ENCODE measurements at places on chromosomes 3 and 15. TPM values are rescaled to one million over a fixed set of nuclear protein-coding genes. Genes with fewer than 3 reads are reported as not detected.

DNA sequence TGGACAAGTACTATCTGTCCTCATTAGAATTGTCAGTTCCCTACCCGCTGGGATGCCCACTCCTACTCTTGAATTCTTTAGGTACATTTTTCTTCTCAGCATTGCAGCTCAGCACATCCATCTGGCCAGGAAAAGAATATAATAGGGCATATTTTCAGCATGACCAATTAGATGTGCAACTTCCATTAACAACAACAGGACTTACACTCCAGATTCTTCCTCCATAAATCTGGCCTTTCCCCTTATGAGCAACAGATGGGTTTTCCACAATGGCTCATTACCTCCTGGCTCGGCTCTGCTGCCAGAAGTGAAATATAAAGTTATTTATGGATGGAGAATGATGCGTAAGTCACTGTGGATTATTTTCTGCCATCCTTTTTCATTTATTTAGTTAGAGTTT lies 443.8 kb upstream of the TGFBR2 start:
- DNase-seq: no peak

DNA sequence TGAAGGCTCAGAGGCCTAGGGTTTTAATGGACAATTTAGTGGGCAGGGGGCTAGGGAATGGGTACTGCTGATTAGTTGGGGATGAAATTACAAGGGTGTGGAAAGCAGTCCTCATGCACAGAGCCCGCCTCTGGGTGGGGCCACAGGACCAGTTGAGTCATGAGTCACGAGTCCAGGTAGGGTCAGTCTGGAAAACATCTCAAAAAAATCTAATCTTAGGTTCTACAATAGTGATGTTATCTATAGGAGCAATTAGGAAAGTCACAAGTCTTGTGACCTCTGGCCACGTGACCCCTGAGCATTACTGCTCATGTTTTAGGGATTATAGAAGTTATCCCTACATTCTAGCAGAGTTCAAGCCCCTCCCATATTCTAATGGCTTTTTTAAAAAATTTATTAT lies 18.6 kb upstream of the IREB2 start:
- no peak for DNase-seq

GRCh38 chr3:158532099-158532734 lies 38.8 kb upstream of the MLF1 start:
- DNase-seq: no peak

LPP gene
- 114 TPM for total RNA-seq

GRCh38 chr15:34297059-34297458 lies 40.5 kb downstream of the SLC12A6 start:
- no peak for DNase-seq

GRCh38 chr15:96366526-96366877 lies 36.0 kb downstream of the NR2F2 start:
- no peak for DNase-seq

DNA sequence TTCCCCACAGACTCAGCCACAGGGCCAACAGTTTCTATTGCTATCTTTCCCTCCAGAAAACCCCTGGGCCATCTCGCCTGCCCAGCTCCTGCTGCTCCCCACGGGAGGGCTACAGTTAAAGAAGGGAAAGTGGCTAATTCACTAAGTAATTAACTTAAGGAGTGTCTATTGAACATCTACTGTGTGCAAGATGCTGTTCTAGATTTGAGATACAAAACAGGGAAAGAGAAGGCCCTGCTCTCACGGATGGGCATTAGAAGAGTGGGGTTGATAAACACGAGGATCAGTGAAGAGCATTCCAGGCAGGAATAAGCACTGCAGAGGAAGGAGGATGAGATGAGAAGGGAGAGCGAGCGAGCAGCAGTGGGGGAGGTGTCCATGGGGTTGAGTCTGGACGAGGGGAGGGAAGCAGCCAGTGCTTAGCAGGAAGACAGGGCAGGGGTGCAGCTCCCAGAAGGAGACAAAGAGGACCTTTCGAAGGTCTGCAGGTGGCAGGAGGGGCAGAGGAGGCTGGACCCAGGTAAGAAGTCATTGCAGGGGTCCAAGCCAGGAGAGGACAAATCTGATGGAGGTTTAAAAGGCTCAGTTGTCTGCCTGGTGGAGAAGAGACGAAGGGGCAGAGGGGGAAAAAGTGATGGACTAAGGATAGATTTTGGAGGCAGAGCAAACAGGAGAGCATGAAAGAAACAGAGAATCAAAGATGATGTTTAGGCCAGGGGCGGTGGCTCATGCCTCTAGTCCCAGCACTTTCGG lies 64.7 kb downstream of the KLF15 start:
- no peak for DNase-seq

RYR3 gene
- not detected for total RNA-seq

CADM2 gene
- total RNA-seq: 0.76 TPM

GRCh38 chr15:39584266-39584659 lies 3.4 kb downstream of the THBS1 start:
- no peak for DNase-seq

- no peak for DNase-seq
Observed at GRCh38 chr3:171524921-171525310, 64.7 kb upstream of the TNIK start.

DNA sequence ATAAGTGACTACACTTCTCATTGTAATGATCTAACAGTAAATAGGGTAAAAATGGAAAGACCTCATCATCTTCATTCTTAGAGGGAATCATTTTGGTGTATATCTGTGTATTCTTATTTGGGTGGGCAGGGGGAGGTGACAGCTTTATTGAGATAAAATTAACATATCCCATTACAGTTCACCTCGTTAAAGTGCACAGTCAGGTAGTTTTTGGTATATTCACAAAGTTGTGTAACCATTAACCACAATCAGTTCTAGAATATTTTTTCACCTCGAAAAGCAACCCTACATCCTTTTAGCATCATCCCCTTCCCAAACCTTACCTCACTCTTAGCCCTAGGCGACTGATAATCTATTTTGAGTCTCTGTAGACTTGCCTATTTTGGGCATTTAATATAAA lies 8.1 kb downstream of the PIAS1 start:
- DNase-seq: no peak

GOLGA8O gene
- total RNA-seq: 1.5 TPM

DNA sequence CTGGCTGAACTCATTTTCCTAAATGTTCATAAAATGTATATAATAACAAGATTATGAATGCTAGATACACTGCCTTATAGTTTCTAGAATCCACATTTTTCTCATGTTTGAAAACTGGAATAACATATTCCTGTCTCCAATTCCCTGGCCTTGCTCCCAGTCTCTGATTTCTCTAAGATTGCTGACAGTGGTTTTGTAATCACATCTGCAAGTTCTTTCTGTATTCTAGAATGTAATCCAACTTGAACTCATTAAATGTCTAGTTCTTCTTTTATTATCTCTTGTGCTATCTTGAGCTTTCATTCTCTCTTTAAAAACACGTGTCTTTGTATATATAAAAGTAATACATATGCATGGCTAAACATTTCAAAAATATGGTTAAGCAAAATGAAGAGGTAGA lies 215.2 kb upstream of the ADAMTS9 start:
- DNase-seq: no peak

DNA sequence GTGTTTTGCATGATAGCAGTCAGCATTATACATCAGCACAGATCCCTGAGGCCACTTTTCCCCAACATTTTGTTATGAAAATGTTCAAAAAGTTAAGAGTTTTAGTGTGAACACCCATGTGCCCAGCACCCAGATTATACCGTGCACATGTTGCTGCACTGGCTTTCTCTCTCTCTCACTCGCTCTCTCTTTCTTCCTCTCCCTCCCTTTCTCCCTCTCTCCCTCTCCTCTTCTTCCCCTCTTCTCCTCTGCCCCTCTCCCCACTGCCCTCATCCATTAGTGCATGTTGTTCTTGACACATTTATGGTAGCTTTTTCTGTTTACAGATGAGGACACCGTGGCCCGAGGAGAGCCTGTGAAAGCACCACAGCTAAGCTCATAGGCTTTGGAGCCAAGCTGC lies 7.3 kb downstream of the FGD5 start:
- DNase-seq: no peak

ISL2 gene
- not detected for total RNA-seq

AGBL1 gene
- total RNA-seq: not detected
